Activated CD8-positive, alpha-beta memory T cell treated with anti-CD3 and anti-CD28 coated beads for 24 hours (primary cell): ENCODE measurements at places on chromosomes 5 and 9.
A peak's percentile ranks its signal among the peaks of the same experiment; 100 is the strongest.

GRCh38 chr5:150272531-150272930 is 17.0 kb downstream of the CAMK2A start:
- DNase-seq: no peak

DNA sequence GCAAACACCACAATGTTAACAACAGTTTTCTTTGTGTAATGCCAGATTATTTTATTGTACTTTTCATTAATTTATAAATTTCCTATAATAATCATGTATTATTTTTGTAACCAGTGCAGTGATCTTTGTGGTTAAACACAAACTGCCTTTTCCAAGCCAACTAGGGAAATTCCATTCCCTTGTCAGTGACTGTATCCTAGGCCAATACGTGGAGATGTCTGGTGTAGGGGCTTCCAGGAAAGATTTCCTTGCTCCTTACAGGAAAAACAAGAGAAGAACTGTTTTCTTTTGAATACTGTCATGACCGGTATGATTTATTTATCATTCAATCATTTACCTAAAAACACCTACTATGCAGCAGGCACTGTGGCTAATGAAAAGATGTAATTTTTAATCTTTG is 31.4 kb downstream of the FANCC start:
- no peak for DNase-seq

- peak; percentile 84 for DNase-seq
Measured at GRCh38 chr5:139848508-139849100, 53.0 kb downstream of the PSD2 start.

DNA sequence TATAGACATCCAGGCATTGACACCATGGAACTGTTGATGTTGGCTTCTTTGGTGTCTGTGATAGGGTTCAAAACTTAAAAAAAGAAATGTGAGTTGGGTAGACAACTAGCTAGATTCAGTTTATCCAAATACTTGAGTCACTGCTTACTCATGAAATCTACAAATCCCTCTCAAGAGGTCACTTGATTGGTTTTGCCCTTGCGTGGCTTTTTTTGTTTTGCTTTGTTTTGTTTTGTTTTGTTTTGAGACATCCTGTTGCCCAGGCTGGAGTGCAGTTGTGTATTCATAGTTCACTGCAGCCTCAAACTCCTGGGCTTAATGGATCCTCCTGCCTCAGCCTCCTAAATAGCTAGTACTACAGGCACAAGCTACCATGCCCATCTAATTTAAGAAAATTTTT is 10.5 kb upstream of the ENTREP1 start:
- no peak for DNase-seq

DNA sequence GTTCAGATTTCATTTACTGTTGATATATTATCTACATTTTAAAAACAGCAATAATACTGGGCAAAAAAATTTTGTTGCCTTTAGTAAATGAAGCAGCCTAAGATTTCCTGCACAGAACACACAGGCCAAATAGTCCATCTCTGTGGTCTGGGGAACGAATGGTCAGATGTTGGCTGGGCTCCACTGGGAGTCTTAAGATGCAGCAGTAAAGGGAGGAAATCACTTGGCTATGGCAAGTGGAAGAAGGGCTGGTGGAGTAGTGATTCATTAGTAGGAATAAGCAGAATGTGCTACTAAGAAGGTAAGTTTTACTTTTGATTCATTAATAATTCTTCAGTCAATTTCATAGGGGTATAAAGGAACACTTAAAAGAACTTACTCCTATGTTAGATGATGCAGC is 91.1 kb upstream of the ARRDC3 start:
- no peak for DNase-seq

DNA sequence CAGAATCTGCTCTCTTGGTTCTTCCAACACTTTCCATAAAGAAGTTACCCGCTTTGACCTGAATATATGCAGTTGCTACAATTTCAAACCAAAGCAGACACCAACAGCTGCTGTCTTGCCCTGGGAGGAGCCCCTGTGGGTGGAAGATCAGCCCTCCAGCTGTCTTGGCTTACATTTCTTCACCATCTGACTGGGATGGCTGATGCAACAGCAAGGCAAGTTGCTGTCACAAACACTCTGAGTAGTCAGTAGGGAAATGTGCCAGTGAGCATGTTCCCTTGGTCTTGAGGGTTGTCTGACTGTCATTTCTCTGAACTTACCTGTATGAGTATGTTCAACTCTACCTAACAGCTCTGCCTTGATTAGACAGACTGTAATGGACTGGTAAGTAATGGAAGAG is 152.9 kb downstream of the SGCD start:
- no peak for DNase-seq

GRCh38 chr9:93051680-93052089 is 6.8 kb upstream of the SUSD3 start:
- DNase-seq: no peak

GRCh38 chr5:2141254-2142000 is 258.7 kb upstream of the IRX4 start:
- no peak for DNase-seq

DNA sequence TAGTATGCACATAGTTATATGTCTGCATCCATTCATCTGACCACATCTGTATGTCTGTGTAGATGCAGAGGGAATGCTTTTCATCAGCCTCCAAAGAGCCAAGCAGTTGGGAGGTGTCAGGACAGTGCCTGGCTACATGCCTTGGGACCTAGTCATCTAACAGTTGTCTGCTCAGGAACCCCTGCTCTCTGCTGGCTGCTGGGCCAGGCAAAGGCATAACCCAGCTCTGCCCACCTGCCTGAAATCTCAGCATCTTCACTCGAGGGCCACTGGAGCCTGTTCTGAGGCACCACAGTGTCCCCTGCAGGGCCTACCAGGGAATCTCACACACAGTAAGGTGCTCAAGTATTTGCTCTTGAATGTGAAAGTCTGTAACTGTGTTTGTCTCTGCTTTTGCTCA is 3.7 kb downstream of the C9orf50 start:
- no peak for DNase-seq

DNA sequence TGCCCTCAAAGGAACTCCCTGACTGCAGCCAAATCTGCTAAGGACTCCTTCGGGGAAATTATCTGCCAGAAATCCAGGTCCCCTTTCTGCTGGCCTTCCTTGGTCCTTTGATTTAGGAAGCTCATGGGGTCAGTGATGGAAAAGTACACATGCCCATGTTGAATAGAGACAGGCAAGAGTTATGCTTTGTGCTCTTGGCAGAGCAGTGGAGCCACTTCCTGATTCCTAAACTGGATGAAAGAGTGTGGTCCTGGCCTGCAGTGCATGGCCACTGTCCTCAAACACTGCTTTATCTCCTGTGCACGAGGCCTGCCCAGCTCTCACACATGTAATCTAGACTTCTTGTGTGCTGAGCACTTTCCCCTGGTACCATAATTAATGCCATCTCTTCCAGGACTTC is 2.0 kb upstream of the EBF1 start:
- no peak for DNase-seq

- peak; percentile 64 for DNase-seq
Measured at GRCh38 chr9:83620841-83621636, 1.9 kb upstream of the IDNK start.

GRCh38 chr9:138112791-138113600 is 235.4 kb downstream of the CACNA1B start:
- peak; percentile 35 for DNase-seq

- DNase-seq: no peak
Measured at GRCh38 chr5:93219641-93220145, 361.3 kb downstream of the NR2F1-AS1 start.

- DNase-seq: no peak
Measured at GRCh38 chr5:126117044-126117443, 306.2 kb upstream of the GRAMD2B start.

DNA sequence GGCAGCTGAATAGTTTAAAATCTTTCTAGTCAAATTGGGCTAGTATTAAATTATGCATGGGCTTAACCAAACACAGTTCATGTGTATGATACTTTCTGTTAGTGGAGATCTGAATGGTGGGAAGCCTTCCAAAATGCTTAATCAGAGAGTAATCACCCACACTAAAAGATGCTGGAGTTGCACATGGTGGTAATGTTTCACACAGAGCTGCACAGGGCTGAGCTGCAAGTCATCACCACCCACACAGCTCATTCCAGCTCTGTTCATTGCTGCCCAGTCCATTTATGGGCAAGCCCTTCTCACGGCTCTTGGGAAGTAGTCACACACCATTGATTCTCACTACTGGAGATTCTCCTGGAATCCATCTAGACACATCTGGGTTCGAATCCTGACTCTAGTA is 351.5 kb upstream of the KCNN2 start:
- no peak for DNase-seq

GRCh38 chr5:54573812-54574489 is 56.4 kb downstream of the SNX18 start:
- DNase-seq: no peak

DNA sequence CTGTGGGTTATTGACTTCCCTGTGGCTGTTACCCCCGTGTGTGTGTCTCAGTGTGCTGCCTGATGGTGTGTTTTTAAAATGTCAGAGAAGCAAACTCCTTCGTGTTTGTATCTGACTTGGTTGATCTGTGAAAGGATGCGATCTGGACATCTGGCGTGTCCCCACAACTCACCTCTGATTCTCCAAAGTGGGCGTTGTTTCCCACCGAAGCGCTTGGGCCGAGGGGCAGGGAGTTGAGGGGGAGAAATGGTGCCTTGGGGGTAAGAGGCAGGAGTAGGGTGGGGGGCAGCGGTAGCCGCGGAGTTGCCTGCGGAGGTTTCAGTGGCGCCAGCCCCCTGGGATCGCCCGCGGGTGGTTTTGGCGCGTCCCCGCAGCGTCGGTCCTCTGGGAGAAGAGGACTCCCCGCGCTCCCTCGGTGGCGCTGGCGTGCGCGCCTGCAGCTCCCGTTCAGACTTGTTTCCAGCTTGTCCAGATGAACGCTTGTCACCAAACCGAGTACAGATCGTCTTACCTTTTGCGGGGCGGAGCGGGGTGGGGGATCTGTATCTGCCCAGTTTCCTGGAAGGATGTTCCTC is 1.1 kb downstream of the MAST4 start:
- DNase-seq: no peak

- DNase-seq: no peak
Measured at GRCh38 chr5:135632798-135633197, 54.0 kb upstream of the CXCL14 start.

GRCh38 chr5:143979044-143979690 is 167.2 kb downstream of the HMHB1 start:
- DNase-seq: no peak

- no peak for DNase-seq
Measured at GRCh38 chr9:134652291-134653225, 11.0 kb downstream of the COL5A1 start.

GRCh38 chr9:79665931-79666330 is 94.2 kb downstream of the TLE4 start:
- no peak for DNase-seq

DNA sequence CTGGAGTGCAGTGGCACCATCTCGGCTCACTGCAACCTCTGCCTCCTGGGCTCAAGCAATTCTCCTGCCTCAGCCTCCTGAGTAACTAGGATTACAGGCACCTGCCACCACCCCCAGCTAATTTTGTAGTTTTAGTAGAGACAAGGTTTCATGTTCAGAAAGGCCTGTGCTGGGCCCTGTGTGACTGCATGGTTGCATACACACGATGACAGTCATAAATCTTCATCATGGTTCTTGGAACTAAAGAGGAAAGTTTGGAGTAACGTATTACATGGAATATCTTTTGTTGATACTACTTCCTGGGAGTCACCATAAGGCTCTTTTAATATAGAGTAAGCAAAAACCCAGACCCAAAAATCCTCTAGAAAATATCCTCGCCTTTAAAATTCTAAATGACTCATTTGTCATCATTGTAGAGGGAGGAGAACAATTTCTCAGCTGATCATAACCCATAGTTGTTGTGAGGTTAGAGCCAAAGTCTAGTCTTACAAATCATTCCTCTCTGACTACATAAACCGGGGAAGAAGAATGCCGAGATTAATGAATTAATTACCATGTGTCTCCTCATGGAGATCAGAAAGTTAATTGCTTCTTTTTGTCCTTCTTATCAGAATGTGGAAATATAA is 47.0 kb downstream of the KLF9 start:
- no peak for DNase-seq

- DNase-seq: no peak
Measured at GRCh38 chr9:102434545-102434944, 560.6 kb upstream of the CYLC2 start.

DNA sequence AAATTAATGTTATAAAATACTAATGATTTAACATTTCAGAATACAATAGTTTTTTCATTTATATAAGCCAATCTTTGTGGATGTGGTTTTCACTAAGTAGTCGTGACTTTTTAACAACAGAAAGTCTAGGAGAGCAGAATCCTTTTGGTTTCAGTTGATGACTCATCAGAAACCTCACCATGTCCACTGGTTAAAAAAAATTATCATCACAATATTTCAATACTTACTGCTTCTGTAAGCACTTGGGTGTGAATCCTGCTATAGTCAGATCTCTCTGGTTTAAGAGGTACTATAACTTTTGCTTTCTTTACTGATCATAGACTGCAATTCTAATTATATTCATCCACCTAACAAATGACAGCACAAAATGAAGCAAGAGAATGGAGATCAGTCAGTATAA is 77.2 kb downstream of the MRPS30 start:
- no peak for DNase-seq

DNA sequence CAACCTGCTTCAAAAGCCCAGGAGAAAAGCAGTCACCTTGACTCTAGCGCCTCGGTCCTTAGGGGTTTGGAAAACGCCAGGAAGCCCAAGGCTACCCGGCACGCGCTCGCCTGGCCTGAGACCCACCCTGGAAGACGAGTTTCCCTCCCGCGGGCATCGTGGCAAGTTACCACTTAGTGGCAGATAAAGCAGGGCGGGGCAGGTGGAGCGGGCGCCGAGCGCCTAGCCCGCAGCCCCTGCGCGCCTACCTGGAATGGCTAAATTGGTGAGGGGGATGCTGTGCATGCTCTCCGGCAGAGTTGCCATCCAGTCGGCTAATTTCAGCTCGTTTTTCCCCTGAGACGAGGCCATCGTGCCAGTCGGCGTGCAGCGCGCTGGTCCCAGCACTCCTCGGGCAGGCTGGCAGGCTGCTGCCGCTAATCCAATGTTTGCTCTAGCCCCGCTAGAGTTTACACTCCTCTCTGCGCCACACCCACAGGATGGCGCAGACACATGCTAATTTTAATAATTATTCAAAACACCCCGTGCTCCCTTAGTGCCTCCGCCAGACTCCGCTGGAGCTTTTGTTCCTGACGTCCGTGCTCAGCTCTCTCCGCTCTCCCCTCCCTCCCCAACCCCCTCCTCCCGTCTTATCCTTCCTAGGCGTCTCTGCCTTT is at the start of gene PLCXD3:
Gene PLCXD3, minus strand, starts transcription at position 426 of the 656 bp plus-strand sequence. Its CDS starts 75 bp downstream, at position 351.
- no peak for DNase-seq

- no peak for DNase-seq
Measured at GRCh38 chr9:81814794-81815464, 113.3 kb upstream of the SPATA31D4 start.

DNA sequence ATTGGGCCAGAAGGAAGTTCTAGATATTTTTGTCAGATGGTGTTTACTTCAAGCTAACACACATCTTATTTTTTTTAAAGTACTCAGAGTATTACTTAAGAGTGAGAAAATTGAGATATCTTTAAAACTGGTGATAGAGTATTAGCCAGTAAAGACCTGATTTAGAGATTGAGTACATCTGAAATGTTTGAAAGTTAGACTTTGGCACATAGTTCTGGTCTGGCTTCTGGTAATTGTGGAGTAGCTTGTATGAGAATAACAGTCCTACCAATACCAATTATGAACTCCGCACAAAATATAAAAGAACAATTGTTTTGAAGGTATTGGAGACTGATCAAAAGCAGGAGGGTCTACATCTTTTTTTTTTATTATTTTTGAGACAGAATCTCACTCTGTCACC is 44.5 kb upstream of the GLIPR2 start:
- DNase-seq: no peak

GRCh38 chr9:126036881-126037291 is 289.7 kb downstream of the PBX3 start:
- no peak for DNase-seq
